K562 (cell line): ENCODE measurements at places on chromosomes 11 and 22. TPM values are rescaled to one million over a fixed set of nuclear protein-coding genes. Genes with fewer than 3 reads are reported as not detected.

- no peak for DNase-seq
These were observed 1.6 kb downstream of the PKNOX2 start for GRCh38 chr11:125165843-125166763.

The LARGE1 gene
- 0.22 and 0.66 TPM in 2 replicates for total RNA-seq

DNA sequence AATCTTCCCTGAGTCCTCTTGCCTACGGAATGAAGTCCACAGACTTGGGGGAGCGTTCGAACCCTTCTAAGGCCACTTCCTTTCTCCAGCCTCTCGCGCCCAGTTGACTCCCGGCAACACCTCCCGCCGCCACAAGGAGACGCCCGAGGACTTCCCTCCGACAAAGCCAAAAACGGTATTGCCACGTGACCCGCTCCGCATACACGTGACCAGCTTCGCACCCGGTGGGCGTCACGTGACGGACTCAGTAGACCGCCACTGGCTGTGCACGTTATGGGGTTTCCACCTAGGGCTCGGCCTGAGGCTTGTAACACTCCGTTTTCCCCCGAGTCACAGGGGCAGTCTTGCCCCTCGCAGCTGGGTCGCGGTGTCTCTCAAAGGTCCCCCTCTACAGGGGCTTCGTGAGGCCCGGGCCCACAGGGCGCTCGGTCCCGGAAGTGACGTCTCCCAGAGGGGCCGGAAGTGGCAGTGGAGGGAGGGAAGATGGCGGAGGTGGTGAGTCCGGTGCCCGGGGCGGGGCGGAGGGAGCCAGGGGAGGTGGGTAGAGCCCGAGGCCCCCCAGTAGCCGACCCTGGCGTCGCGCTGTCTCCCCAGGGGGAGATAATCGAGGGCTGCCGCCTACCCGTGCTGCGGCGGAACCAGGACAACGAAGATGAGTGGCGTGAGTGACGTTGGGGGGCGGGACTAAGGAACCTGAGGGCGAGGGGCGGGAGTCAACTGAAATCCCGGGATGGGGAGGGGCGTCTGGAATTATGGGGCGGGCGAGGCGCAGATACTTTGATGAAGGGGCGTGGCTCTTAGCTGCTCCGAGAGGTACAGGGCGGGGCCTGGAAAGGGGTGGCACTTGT lies at the start of gene KAT5:
TSS of gene KAT5 (plus strand) at position 468 of the 848 bp plus-strand sequence. CDS start at position 484, 16 bp downstream.
- peak; percentile 99 for DNase-seq

GRCh38 chr11:121246021-121246768 lies 46.4 kb upstream of the SC5D start:
- DNase-seq = peak; percentile 55

GRCh38 chr22:22248878-22249277 lies 4.3 kb downstream of the VPREB1 start:
- no peak for DNase-seq

The PKDREJ gene
- total RNA-seq = not detected in 2 replicates

DNA sequence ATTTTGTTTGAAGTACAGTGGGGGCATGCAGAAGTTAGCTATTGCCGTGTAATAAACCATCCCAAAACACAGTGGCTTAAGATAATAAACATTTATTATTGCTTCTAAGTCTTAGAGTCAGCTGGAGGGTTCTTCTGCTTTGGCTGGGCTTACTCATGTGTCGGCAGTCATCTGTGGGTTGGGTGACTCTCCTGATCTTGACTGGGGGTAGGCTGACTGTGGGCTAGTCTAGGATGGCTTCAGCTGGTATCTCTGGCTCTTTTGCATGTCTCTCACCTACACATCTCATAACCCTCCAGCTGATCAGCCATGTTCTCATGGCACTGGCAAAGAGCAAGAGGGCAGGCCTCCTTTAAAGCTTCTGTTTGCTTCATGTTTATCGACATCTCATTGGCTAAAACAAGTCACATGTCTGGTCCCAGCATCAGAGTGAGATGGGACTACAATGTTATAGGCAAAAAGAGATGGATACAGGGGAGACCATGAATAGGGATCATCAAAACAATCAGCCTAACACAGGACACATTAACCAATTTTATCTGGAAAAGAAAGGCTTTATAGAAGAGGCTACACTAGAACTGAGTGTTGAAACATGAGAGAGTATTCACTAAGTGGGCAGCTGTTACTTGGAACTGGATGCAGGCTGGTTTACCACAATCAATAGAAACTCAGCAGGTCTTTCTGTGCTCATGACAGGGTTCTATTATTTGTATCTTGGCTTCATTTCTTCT lies 5.1 kb downstream of the LRRC51 start:
- peak; percentile 30 for DNase-seq

DNA sequence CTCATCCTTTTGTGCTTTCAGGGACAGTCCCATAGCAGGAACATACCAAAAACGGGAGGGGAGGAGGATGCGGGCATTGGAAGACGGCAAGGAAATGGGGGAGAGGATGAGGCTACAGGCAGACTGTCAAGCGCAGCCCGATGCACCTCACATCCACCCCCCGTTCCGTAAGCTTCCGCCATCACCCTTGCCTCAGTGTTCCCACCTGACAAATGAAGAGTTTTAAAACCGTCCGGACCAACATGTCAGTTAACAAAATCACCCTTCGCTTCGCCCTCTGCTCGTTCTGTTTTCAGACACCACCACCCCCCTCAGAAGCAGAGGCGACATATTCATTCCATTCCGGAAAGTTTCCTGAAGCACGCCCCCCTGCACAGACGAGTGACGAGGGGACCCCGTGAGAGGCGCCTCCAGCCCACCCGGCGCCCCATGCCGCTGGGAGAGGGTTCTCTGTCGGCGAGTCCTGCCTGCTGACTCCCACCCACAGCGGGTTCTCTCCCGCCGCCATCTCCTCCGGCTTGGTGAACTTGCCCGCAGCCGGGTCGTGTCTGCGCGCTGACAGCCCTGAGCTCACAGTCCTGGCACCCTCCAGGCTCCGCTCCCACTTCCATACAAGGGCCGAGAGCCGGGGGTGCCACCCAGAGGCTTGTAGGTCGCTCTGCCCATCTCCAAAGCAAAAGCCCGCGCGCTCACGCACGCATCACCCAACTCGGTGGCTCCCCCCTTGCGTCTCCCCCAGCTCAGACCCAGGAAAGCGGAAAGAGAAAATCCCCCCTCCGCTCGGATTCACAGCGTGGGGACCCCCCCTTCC lies 1.5 kb downstream of the IGSF9B start:
- no peak for DNase-seq

The TSSK2 gene
- total RNA-seq = not detected in 2 replicates

The OR5D16 gene
- total RNA-seq = not detected in 2 replicates

- peak; percentile 38 for DNase-seq
These were observed 1.2 kb downstream of the PHLDA2 start for GRCh38 chr11:2927851-2928604.

The TRPM5 gene
- total RNA-seq = not detected in 2 replicates

- no peak for DNase-seq
These were observed 88.8 kb upstream of the CLDN5 start for GRCh38 chr22:19612866-19613572.

GRCh38 chr22:29194184-29194583 lies 11.5 kb upstream of the EMID1 start:
- DNase-seq = no peak

DNA sequence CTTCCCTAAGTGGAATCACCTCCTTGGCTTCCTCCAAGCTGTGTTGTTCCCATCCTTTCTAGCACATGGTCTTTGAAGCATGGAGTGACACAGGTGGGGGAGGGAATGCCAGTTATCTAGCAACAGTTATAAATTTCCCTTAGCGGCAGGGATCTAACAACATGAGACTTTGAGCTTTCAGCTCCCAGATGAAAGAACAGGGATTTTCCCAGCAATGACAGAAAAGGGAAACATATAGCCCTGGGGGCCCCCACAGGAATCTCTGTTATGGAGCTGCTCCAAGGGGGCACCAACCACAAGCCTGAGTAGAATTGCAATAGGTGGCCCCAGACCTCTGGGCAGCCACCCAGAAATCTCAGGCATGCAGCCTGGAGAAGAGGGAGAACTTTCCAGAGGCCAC lies 163.0 kb downstream of the GRIK4 start:
- no peak for DNase-seq

- peak; percentile 22 for DNase-seq
These were observed 64.6 kb downstream of the CTTN start for GRCh38 chr11:70462818-70463477.

- no peak for DNase-seq
These were observed 28.0 kb downstream of the CHID1 start for GRCh38 chr11:882596-882995.

DNA sequence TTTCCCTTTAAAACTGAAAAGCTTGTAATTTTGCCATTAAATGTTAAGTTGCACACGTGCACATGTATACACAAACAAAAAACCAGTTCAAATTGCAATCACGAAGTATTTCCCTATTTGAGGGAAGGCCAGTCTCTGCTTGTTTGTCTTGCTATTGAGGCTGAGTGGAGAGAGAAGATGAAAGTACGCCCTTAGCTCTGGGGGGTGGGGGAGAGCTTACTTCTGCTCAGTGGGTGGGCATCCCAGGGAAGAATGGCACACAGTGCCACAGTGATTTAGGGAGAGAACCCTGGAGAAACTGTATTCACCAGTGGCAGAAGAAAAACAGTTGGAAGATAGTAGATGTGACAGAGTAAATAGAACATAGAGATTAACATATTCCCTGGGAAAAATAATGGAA lies 8.7 kb downstream of the YAP1 start:
- no peak for DNase-seq

GRCh38 chr11:90895850-90896249 lies 673.0 kb upstream of the CHORDC1 start:
- no peak for DNase-seq

The MS4A12 gene
- total RNA-seq = not detected in 2 replicates

The ANKK1 gene
- not detected in 2 replicates for total RNA-seq

DNA sequence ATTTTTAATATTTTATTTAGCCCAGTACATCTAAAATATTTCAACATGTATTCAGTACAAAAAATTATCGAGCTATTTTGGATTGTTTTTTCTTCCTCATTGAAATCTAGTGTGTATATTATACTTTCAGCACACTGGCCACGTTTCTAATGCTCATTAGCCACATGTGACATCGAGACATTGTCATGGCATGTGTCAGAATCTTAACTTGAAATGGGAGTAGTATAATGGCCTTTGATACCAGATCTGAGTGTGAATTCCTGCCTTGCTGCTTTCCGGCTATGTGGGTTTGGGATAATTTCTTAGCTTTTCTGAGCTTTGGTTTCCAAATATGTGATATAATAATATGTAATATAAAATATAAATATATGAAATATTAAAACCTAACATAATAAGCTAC lies 54.3 kb downstream of the BCL2L13 start:
- no peak for DNase-seq

GRCh38 chr11:96189351-96189750 lies 153.6 kb downstream of the MAML2 start:
- no peak for DNase-seq

The TRIM51 gene
- not detected in 2 replicates for total RNA-seq

The CEND1 gene
- 0.16 and 0.63 TPM in 2 replicates for total RNA-seq

DNA sequence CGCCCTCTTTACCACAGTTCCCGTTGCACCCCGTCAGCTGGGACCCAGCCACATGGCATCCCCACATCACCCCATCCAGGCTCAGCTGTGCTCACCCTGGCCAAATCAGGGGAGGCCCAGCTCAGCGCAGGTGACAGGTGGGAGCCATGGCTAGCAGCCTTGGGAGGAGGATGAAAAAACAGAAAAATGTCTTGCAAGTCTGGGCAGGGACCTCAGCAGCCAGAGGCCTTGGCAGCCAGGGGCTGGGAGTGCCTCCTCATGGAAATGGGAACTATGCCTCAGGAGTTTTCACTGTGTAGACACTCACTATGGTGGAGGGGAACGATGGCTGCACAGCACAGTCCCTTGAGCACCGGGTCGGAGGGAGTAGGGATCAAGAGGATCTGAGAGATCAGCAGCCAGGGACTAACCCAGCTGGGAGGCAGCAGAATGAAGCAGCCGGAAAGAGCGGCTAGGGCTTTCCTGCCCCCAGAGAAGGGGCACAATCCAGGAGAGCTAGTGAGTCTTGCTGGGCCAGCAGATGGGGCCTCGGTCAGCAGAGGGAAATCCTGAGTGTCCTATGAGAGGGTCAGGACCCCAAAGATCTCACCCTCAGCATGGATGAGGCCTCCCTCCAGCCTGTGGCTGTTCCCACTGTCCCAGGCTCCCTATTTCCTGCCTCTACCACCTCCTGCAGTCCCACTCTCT lies 6.2 kb upstream of the FTH1 start:
- no peak for DNase-seq

DNA sequence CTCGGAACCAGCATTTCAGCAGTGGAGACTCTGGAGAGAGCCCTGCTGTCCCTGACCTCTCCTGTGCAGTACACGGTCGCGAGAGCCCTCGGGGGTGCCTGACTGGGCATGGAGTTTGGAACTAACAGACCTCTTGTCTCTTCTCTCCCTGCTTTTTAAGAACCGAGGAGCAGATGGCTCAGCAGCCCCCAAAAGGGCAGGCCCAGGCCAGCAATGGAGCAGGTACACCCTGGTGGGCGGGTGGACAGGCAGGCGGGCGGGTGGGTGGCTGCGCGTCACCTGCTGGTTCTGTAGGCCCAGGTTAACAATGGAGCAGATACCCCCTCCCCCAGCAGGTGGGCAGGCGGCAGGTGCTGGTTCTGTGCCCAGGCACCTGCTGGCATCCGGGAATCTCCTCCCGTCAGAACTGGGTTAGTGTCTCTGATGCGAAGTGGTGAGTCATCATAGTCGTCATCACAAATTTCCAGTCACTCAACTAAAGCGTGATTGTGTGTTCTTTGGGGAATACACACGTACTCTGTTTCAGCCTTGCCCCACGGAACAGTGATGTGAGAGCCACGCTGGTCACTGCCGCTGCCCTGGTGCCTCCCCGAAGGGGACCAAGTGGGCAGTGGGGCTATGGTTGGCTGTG lies 41.1 kb downstream of the GRAMD4 start:
- no peak for DNase-seq

- no peak for DNase-seq
These were observed 74.6 kb downstream of the ADM start for GRCh38 chr11:10379426-10379825.

- DNase-seq = no peak
These were observed 489.8 kb upstream of the LARGE1 start for GRCh38 chr22:34410111-34410510.

The FREY1 gene
- 0.76 and 1.1 TPM in 2 replicates for total RNA-seq

DNA sequence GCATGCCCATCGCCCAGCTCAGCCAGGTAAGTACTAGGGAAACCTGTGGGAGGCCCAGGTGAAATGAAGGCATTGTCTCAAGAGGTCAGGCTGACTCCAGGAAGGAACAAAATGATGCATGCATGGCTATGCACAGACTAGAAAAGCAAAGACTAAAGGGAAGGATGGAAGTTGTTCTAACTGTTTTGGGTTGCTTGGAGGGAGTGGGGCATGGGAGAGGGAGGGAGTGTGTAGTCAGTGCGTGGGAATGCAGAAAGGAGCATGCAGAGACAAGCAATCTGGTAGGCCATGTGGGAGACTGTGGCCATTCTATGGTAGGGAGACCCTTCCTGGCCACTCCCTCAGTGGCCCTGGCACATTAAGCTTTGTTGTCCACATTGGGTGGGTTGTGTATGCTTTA lies 2.9 kb downstream of the MICAL3 start:
- no peak for DNase-seq

- no peak for DNase-seq
These were observed 418.7 kb upstream of the ANO5 start for GRCh38 chr11:21774212-21774611.

GRCh38 chr11:44452827-44453572 lies 112.5 kb upstream of the CD82 start:
- no peak for DNase-seq

The ACR gene
- not detected in 2 replicates for total RNA-seq

GRCh38 chr11:119373921-119374631 lies 7.4 kb downstream of the USP2 start:
- peak; percentile 67 for DNase-seq

The ANO3 gene
- 0.07 and 0.13 TPM in 2 replicates for total RNA-seq

The ANO5 gene
- total RNA-seq = 0.34 and 0.51 TPM in 2 replicates
